Activated B cell treated with CpG ODN at 0.5 μM for 24 hours (primary cell): ENCODE measurements at places on chromosomes 2 and 18.

DNA sequence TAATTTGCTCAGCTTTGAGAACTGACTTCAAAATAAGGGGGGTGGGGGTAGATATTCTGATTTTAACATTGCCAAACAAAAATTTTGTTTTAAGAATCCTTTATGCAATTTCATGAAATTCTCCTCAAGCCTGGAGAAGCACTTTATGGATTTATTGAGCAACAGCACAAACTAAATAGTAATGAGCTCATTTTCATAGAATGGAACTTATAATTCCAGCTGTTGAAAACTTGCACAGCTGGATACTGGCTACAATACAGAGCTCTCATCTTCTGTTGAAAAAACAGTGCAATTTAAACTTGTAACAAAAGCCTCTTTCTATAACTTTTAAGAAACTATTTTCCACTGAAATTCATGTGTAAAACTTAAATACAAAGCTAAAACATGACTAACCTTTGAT, 137.6 kb upstream of the FN1 start:
- no peak for DNase-seq

- no peak for DNase-seq
These were observed 60.1 kb upstream of the RMP24 start for GRCh38 chr18:35912332-35912731.

- no peak for DNase-seq
These were observed 151.1 kb upstream of the TWIST2 start for GRCh38 chr2:238696786-238697185.

GRCh38 chr2:96962567-96963203, 23.7 kb downstream of the FAM178B start:
- no peak for DNase-seq

DNA sequence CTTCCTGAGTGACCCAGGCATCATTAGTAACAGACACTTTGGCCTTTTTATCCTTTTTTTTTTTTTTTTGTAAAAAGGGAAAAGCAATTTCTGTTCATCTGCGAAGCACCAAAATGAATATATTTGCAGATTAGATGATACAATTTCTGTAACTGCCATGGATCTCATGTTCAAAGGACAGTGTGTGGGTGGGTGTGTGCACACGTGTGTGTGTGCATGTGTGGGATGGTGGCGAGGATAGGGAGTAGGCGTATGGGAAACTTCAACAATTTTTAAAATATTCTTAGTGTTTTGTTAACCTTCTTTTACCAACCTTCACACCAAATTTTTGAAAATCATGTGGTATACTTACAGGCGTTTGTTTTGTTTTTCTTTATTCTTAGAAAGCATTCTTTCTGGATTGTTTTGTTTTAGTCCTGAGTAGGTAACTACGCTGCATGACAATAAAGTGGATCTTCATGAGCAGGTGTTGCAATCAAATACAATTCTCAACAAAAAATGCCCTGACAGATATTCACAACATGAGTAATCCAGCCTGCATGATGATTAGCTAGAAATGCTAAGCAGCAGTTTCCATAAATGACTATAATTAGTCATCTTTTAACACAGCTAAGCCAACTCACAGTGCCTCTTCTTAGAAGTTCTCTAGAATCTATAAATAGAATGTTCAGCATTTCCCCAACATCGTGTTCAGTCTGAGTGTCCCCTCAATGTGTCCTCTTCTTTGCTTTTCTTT, 53.5 kb upstream of the RMDN2 start:
- no peak for DNase-seq

GRCh38 chr2:72863046-72863445, 24.2 kb upstream of the SPR start:
- DNase-seq: no peak

- DNase-seq: no peak
These were observed 121.0 kb downstream of the SUCLG1 start for GRCh38 chr2:84338069-84338468.

GRCh38 chr2:232436381-232437194, 19.4 kb upstream of the ALPI start:
- no peak for DNase-seq

DNA sequence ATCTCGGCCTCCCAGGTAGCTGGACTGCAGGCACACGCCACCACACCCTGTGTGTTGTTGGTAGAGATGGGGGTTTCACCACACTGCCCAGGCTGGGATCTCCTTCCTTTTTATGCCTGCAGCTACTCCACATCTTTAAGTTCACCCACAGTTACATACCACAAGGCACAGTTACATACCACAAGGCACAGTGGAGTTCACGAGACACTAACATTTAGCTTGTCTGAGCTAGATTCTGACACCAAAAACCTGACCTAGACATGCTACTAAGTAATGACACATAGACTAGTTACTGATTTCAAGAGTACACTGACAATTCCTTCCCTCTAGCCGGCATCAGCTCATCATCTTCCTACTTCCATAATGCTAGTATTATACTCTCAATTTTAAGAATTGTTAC, 4.3 kb downstream of the POLR2D start:
- DNase-seq: no peak

DNA sequence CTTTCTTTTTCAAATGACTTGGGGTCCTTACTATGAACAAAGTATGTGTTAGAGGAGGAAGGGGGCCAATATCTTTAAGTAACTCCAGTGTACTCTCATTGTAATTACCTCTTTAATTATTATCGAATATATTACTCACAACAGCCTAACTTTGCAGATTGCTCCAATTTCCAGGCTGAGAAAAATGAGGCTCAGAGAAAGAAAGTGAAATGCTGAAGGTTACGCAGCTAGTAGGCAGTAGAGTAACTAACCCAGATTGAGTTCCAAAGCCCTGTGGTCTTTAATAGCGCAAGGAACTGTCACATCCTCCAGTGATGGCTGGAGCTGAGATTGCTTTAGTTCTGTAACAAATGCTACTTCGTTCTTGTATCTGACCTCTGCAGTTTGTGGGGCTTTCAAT, 2.2 kb upstream of the GYPC start:
- DNase-seq: no peak

DNA sequence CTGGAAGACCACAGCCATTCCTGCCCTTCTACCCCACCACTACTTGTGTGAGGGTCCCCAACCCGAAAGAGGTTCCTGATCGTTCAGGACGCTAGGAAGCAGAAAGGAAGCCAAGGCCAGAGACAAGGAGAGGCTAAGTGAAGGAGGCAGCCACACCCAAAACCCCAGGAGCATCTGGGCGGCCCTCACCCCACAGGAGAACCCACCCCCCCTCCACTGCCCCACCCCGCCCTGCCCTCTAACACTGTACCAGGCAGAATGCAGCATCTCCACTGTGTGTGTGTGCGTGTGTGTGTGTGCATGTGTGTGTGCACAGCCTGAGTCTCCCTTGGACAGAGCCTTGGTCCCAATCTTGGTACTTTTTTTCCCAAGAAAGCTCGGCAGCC, 207.5 kb upstream of the HAAO start:
- DNase-seq: no peak

DNA sequence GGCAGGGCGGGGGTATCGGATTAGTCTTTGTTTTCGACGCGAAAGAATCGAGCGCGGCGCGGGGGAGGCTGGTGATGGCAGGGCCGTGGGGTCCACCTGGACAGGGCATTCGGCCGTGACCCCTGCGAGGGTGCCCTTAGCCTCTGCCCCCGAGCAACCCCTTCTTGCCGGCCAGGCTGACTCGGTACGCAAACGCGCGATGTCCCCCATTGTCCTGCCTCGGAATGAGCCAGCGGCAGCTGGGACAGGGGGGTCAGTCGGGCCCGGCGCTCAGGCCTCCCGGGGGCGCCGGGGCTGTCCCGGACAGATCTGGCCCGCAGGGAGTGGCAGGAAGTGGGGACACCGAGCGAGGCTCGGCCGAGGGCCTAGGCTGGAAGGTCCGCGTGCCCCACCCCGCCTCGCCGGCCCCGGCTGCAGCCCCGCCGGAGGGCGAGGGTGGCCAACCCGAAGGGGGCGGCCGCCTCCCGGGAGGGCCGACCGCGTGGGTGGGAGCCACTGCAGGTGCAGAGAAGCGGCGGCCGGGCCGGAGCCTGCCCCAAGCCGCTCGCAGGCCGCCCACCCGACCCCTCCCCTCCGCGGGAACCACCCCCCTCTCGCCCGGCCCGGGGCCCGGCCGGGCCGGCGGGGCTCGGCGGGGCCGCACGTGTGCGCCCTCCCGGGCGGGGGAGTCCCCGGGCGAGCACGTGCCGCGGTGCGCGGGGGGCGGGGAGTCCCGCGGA, at the start of gene TET3:
Gene TET3, plus strand, starts transcription at position 708 of the 719 bp plus-strand sequence. CDS start 1,494 bp downstream, outside the sequence.
- peak; percentile 29 for DNase-seq

- no peak for DNase-seq
These were observed 50.2 kb upstream of the THSD7B start for GRCh38 chr2:136715146-136715545.

- no peak for DNase-seq
These were observed 3.7 kb downstream of the MALT1 start for GRCh38 chr18:58674863-58675472.

DNA sequence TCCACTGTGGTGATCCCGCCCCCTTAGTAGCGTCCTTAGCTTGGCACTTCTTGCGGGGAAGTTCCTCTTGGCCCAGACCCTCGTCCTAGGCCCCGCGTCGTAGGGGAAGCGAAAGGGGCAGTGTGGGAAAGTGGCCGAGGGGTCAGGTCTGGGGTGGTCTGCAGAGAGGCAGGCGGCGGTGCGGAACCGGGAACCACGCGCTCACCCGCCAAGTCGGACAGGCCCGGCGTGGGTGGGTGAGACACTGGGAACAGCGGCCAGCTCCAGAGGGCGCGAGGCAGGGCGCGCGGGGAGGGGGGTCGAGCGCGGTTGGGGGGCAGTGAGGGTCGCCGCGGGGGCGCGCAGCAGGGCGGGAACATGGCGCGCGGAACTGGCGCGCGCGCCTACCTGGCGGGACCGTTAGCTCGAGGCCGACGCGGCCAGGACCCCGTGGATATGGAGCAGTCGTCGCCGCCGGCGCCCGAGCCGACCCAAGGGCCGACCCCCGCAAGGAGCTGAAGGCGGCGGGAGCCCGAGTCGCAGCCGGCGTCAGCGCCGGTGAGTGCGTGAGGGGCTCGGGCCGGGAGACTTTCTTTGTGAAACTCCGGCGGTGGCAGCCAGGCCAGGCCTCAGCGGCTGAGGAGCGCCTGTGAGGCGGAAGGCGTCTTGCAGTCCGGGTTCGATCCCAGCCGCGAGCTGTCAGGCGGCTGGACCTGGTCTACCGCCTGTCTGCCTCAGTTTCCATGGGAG, 2896.7 kb upstream of the TEKT4 start:
- DNase-seq: no peak

GRCh38 chr2:240900141-240900860, 4.3 kb upstream of the MAB21L4 start:
- no peak for DNase-seq

- DNase-seq: no peak
These were observed 9.9 kb downstream of the NCAPH start for GRCh38 chr2:96345438-96345837.

- no peak for DNase-seq
These were observed 121.6 kb downstream of the ZFP36L2 start for GRCh38 chr2:43104763-43105162.

- no peak for DNase-seq
These were observed 31.7 kb downstream of the ACMSD start for GRCh38 chr2:134869946-134870736.

DNA sequence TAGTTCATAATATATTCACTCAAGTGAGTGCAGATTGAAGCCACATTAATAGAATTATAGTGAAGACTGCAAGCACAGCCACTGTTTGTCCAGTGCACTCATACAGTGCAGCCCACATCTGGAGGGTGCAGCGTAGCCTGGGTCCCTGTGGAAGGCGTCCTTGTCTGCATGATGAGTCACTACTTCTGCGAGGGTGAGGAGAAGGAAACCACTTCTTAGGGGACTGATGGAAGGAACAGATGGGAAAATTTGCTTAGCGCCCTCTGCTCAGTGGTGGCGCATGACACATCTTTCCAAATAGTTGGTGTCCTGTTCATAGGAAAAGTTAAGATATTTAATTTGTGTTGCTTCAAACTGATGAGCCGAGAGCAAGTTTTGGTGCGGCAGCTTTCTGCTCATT, 330.4 kb upstream of the SMIM21 start:
- no peak for DNase-seq

- DNase-seq: no peak
These were observed 457.3 kb upstream of the ID2 start for GRCh38 chr2:8224347-8225190.

DNA sequence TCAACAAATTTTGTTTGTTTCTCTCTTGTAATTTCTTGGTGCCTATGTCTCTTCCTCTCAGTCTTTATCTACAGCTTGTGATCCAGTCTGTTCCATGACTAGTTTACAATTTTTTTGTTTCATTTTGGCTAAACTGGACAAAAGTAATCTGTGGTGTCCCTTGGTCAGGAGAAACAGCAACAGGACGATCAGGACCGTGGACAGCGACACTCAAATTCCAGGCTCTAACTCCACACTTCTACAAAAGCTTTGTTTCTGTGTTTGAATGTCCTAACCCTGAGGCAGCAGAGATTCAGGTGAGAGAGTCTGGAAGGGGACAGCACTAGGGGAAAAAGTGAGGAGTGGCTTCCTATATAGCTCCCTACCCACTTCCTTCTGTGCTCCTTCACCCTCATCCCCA, 593.3 kb upstream of the FANCL start:
- no peak for DNase-seq

DNA sequence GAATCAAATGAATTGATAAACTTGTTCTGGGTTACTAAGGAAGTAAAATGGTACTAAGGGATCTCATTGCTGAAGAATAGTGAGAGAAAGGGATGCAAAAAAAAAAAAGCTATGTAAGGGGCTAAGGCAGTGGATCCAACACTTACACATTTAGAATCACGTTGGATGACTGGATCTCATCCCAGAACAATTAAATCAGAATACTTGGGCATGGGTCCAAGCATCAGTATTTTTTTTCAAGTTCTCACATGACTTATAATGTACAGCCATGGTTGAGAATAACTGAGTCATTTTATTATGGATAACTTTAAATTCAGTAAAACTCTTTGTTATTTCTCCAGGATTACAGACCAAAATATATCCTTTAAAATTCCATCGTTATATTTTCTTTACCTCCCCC, 8.5 kb downstream of the DSC1 start:
- DNase-seq: no peak

- no peak for DNase-seq
These were observed 111.4 kb downstream of the THNSL2 start for GRCh38 chr2:88281302-88282217.
